ENCODE measurements at places on chromosomes 2 and 18. TPM values are rescaled to one million over a fixed set of nuclear protein-coding genes. Genes with fewer than 3 reads are reported as not detected.

Gene DCDC2C
- not detected for total RNA-seq

GRCh38 chr2:197001921-197002320 is 75.4 kb upstream of the PGAP1 start:
- H3K27ac ChIP-seq, result no peak overlapping the region
- H3K36me3 ChIP-seq, result no peaks in the 10 kb centered on the region
- no peak for DNase-seq
- H3K4me3 ChIP-seq, result no peak overlapping the region

DNA sequence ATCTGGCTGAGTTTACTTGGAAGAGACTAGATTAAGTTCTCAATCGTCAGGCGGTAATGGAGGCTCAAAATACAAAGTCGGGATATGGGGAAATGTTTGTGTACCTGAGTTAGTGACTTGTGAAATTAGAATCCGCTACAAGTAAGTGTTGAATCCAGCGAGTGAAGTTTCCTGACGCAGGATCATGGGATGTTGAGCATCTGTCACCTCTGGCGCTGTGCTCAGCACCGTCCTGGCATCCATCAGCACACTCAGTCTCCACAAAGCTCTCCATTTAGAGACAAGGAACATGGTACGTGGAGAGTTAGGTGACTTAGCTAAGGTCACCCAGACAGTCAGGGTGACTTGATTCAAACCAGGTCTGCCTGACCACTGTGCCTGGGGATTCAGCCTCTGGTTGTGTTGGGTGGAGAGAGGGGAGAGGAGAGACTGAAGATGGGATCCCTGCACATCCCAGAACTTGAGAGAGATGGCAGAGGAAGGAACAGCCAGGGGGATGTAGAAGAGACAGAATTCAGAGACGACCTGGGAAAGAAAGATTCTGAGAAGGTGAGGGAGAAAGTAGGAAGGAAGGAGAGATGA is 251.2 kb downstream of the ACKR3 start:
- no peak overlapping the region for H3K4me3 ChIP-seq
- DNase-seq, result no peak
- peaks cover 41% of the 10 kb centered on the region for H3K27me3 ChIP-seq
- H3K27ac ChIP-seq, result no peak overlapping the region
- peaks cover 36% of the 10 kb centered on the region for H3K4me1 ChIP-seq
- H3K36me3 ChIP-seq, result no peaks in the 10 kb centered on the region

DNA sequence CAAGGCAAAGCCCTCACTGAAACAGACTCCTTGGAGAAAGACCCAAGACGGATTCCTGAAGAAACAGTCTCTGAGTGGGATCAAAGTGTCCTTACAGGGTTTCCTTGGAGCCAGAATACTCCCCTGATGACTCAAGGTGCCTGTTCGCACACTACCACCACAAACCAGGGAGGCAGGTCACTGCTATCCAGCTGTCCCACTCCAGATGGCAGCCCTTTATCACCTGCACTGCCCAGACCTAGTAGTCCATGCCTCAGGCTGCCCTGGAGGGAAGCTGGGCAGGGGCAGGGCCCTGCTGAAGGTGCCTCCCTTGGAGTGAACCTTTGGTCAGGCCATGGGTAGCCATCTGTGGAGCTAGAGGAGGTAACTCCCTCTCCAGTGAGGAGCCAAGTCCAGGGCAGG is 34.1 kb downstream of the TRABD2A start:
- no peaks in the 10 kb centered on the region for H3K4me1 ChIP-seq
- no peak overlapping the region for H3K4me3 ChIP-seq
- no peaks in the 10 kb centered on the region for H3K36me3 ChIP-seq
- H3K27ac ChIP-seq, result no peak overlapping the region
- peaks cover 29% of the 10 kb centered on the region for H3K27me3 ChIP-seq
- DNase-seq, result no peak

DNA sequence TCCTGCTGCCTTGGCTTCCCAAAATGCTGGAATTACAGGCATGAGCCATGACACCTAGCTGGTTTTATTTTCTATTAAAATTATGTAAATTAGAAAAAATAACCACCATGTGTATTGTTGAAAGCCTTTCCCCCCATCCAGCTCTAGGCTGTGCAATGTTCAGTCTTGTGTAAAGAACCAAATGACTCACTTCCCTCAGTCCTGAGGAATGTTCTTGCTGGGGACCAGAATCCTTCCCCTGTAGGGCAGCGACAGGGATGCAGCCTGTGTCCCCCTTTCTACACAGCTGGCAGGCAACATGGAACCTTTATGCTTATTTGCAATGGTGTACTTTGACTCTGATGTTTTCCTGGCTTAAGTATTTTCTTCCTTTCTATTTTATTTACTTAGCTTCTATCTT is 29.4 kb downstream of the AOX1 start:
- peak overlapping the region; percentile 17 for H3K27ac ChIP-seq
- DNase-seq, result peak; percentile 82
- no peak overlapping the region for H3K4me3 ChIP-seq
- H3K4me1 ChIP-seq, result peaks cover 25% of the 10 kb centered on the region
- H3K36me3 ChIP-seq, result no peaks in the 10 kb centered on the region

- no peaks in the 10 kb centered on the region for H3K27me3 ChIP-seq
- peak overlapping the region; percentile 51 for H3K4me3 ChIP-seq
- peak overlapping the region; percentile 3 for H3K27ac ChIP-seq
- peaks cover 19% of the 10 kb centered on the region for H3K4me1 ChIP-seq
Observed at GRCh38 chr2:237291138-237291792, 122.7 kb downstream of the COL6A3 start.

Data from PC-9 (cell line).